Skeletal muscle cell (primary cell): ENCODE measurements at places on chromosomes 7 and 10.

- DNase-seq, result no peak
Observed at GRCh38 chr7:911791-912480, 35.6 kb downstream of the GET4 start.

GRCh38 chr7:45919231-45919784 is 1.8 kb downstream of the IGFBP3 start:
- no peak for DNase-seq

GRCh38 chr7:114084472-114085312 is 165.9 kb upstream of the PPP1R3A start:
- DNase-seq, result no peak

- DNase-seq, result no peak
Observed at GRCh38 chr10:85615556-85615955, 751.0 kb downstream of the GRID1 start.

GRCh38 chr10:21702633-21703111 is 168.6 kb downstream of the MLLT10 start:
- DNase-seq, result no peak
